ENCODE measurements at places on chromosomes 2 and 18.

- DNase-seq, result no peak
Observed at GRCh38 chr2:126750506-126750905, 94.5 kb downstream of the GYPC start.

DNA sequence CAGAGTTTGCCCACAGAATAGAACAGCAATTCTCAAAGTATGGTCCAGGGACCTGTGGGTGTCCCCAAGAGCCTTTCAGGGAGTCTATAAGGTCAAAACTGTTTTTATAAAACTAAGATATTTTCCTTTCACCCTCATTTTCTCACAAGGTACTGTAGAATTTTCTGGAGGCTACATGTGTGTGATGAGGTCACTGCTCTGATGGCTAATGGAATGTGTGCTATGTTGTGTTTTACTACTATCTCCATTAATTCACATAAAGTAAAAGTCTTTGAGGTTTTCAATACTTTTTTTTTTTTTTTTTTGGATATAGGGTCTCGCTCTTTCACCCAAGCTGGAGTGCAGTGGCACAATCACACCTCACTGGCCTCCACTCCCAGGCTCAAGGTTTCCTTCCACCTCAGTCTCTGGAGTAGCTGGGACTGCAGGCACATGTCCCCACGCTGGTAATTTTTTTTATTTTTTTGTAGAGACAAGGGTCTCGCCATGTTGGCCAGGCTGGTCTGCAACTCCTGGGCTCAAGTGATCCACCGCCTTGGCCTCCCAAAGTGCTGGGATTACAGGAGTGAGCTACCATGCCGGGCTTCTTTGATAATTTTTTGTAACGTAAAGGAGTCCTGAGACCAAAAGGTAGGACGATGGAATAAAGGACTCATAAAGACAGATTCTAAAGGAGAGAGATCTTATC is 1.8 kb downstream of the TRABD2A start:
- no peak for DNase-seq

- DNase-seq, result no peak
Observed at GRCh38 chr2:157877761-157878400, 1.8 kb upstream of the ACVR1 start.

- peak; percentile 31 for DNase-seq
Observed at GRCh38 chr2:96856776-96857666, 795 bp downstream of the ANKRD39 start.

- DNase-seq, result no peak
Observed at GRCh38 chr2:235740821-235741220, 247.0 kb downstream of the AGAP1 start.

DNA sequence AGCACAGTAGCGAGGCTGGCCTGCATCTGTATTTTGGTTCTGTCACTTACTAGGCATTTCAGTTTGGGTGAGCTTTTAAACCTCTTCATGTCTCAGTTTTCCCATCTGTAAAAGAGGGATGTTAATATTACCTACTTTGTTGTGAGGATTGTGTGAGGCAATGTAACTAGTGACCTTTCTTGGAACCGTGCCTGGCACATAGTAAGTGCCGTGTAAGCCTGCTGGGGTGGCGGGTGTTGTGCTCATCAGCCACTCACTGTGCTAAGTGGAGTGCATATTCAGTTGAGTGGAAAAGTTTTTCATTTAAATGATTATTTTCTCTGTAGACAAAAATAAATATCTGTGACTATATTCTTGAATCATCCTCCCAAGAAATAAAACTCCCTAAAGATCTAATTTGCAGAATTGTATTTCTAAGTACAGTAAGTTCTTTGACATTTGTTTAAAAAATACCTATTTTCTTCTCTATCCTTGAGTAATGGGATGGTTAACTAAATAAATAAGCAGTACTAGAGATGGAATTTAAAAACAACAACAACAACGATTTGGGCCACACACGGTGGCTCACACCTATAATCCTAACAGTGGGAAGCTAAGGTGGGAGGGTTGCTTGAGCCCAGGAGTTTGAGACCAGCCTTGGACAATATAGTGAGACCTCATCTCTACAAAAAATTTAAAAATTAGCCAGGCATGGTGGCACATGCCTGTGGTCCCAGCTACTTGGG is 56.7 kb downstream of the MALT1 start:
- no peak for DNase-seq

DNA sequence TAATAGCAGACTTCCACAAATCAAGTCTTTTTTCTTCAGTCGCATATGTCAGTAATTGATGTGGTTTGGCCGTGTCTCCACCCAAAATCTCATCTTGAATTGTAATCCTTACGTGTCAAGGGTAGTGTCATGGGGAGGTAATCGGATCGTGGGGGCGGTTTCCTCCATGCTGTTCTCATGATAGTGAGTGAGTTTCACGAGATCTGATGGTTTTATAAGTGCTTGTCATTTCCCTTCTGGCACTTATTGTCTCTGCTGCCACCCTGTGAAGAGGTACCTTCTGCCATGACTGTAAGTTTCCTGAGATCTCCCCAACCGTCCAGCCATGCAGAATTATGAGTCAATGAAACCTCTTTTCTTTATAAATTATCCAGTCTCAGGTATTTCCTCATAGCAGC is 478.8 kb downstream of the PTPRM start:
- no peak for DNase-seq

DNA sequence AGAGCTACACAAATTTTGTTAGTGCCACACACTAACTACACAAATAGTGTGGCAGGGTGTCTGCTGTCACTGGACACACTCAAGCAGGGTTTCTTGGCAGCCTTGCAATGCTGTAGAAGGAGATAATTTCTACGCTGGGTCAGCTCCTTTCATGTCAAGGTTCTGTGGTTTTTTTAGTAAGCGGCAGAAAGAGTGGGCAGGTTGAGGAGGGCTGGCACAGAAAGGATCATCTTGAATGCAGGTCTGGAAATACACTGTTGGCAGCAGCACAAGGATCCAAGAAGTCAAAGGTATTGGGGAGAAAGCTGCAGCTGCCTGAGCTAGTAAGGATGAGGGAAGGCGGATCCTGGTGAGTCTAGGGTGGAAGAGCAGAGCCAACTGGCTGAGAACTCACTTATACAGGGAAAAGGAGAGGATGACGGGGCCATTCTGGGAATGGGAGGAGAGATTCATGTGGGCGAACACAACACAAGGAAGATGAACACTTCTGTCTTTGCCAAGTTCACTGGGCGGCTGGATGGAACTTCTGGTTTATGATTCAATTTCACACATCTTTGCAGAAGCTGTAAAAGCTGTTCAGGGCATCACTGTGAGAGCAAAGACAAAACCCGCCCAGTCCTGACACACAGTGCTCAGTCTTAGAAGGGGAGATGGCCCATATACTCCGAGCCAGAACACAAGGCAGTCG is 16.9 kb upstream of the CYRIA start:
- DNase-seq, result no peak

- peak; percentile 30 for DNase-seq
Observed at GRCh38 chr18:55199291-55199963, 240.2 kb upstream of the CCDC68 start.

GRCh38 chr2:197209742-197210408 is 100.7 kb downstream of the ANKRD44 start:
- no peak for DNase-seq

- no peak for DNase-seq
Observed at GRCh38 chr2:167708998-167709397, 538.4 kb downstream of the STK39 start.

GRCh38 chr18:4060427-4061281 is 394.5 kb downstream of the DLGAP1 start:
- no peak for DNase-seq

DNA sequence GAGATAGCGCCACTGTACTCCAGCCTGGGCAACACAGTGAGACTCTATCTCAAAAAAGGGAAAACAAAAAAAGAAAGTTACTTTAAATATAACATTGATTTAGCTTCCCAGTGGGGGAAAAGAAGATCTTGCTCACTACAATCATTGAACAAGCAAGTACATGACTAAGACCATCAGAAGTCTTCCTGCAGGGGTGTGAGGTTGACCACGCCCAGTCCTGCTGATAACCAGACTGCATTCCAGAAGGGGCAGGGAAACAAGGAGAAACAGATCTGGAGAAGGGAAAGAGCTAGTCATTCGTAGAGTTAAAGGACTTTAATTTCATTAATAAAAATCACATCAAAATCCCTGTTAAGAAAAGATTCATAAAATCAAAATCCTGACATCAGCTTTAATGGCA is 77.5 kb downstream of the EPHA4 start:
- DNase-seq, result no peak

- no peak for DNase-seq
Observed at GRCh38 chr2:149611100-149611820, 23.7 kb upstream of the MMADHC start.

DNA sequence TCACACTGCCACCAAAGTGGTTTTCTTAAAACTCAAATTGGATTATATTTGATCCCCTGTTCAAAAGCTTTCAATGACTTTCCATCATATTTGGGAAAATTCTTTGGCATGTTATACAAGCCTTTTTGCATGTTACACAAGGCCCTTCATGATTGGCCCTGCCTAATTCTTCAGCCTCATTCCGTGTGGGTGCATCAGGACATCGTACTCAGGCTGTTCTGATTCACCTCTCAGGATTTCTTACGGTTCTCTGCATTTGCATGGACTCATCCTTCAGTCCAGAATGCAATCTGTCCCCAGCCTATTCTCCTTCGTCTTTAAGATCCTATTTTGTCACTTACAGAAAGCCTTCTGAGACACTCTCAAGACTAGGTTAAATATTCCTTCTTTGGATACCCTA is 107.8 kb downstream of the LYPD1 start:
- DNase-seq, result no peak
